ENCODE measurements at places on chromosomes 2 and 18.

- DNase-seq = no peak
Observed at GRCh38 chr2:23510471-23510870, 125.5 kb downstream of the KLHL29 start.

- DNase-seq = no peak
Observed at GRCh38 chr18:79164706-79165105, 95.5 kb downstream of the ATP9B start.

DNA sequence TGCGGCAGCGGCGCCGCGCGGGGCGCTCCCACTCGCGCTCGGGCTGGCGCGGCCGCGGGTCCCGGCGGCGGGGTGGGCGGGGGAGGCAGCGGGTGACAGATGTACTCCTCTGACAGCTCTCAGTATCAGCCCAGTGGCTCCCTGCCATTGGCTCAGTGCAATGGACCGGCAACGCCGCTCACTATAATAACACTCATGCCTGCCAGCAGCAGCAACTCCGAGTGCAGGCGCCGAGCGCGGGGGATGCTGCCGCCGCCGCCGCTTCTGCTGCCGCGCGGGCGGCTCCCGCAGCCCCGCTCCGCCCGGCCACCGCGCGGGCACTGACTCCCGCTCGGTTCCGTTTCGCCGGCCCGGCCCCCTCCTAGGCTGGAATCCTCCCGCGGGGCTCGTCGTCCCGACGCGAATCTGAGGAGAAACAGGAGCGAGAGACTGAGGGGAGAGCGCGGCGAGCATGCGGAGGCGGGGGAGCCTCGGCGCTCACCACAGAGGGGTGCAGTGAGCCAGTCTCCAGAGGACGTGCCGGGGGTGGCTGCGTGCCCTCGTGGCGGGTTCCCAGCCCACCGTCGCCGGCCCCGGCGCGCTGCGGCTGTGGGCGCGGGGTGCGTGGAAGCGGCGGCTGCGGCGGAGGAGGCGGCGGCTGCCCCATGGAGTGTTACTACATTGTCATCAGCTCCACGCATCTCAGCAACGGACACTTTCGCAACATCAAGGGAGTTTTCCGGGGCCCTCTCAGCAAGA, at the start of gene ZNF804A:
ZNF804A (plus strand) TSS at position 214 of the 738 bp plus-strand sequence; CDS start at position 645, 431 bp downstream.
- DNase-seq = peak; percentile 10

DNA sequence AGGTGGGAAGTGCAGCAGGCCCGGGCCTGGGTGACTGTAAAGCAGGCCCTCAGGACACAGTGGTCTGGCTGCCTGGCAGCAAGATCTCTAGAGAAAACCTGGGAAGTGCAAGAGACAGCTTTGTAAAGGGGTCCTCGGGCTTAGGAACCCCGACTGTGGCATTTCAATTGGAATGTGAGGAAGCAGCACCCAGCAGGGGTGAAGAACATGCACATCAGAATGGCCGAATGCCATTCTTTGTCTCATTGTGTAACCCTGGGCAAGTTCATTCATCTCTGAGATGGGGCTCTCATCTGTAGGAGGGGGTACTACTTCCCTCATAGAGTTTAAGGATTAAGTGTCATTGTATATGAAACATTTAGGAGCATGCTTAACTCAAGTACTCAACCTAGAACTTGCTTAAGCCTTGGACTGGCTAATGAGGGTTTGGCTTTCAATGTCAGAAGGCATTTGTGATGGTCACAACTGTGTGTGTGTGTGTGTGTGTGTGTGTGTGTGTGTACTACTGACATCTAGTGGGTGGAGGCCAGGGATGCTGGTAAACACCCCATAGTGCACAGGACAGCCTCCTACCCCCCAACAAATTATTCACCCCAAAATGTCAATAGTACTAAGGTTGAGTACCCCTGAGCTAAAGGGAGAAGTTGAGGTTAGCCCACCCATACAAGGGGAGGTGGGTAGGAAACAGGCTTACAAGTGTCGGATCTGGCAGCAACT, 29.3 kb downstream of the MEX3C start:
- DNase-seq = no peak

- DNase-seq = no peak
Observed at GRCh38 chr2:576292-576691, 100.9 kb downstream of the TMEM18 start.

DNA sequence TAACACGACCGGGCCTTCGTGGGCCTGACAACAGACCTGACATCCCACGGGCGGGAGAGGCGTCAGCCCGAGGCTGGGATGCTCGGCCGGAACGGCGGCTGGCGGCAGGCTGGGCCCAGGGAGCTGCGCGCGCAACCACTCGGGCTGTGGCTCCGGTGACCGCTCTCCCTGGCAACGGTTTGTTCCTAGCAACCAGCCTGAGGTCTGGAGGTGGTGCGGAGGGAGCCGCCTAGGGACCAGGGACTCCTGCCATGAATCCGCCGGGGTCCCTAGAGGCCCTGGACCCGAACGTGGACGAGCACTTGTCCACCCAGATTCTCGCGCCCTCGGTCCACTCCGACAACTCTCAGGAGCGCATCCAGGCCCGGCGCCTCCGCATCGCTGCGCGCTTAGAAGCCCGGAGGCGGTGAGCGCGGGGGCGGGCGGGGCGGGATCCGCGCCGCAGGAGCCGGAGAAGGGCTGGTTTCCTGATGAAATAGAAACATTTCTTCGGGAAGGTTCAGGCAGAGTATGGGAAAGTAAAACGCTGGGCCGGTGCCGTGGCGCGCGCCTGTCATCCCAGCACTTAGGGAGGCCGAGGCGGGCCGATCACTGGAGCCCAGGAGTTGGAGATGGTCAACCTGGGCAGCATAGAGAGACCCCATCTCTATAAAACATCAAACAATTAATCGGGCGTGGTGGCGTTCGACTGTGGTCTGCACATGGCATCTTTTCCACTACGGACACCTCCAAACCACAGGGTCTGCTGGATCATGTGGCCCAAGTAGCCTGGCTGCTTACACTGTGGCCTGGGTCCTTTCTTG, at the start of gene DRC1:
DRC1 (plus strand) TSS at position 182 of the 803 bp plus-strand sequence; CDS start at position 252, 70 bp downstream.
- peak; percentile 62 for DNase-seq

- no peak for DNase-seq
Observed at GRCh38 chr2:175203621-175204496, 22.3 kb upstream of the ATP5MC3 start.
